ENCODE measurements at places on chromosomes 2 and 18.

DNA sequence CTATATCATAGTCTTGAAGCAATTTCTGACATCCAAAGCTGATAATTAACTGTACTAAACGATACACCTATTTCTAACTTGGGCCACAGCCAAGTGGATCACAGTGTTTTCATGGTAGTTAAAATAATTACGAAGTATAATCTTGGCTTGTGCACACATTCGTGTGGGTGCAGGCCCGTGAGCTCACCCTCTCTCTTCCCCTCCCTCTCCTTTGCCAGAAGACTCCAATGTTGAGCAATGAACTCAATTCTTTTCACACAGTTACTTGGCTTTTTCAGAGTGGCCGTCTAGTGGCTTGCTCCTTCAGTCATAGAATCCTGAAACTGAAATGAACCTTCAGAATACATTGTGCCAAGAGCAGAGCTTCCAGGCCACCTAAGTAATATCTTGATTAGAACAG lies 178.7 kb downstream of the NCKAP5 start:
- no peak for DNase-seq

DNA sequence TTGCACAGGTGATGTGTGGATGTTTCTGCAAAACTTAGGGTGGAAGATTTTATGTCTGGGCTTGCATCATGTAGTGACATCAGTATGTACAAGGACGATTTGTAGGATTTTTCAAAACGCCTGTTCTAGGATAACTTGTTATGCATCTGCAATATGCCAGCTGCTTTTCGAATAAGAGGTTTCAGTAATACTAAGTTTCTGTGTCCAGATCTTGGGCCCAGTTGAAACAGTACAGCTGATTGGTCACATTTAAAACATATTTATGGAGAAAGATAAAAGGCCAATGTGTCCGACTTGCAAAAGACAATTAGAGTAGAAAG lies 1.2 kb downstream of the PTPN4 start:
- no peak for DNase-seq

DNA sequence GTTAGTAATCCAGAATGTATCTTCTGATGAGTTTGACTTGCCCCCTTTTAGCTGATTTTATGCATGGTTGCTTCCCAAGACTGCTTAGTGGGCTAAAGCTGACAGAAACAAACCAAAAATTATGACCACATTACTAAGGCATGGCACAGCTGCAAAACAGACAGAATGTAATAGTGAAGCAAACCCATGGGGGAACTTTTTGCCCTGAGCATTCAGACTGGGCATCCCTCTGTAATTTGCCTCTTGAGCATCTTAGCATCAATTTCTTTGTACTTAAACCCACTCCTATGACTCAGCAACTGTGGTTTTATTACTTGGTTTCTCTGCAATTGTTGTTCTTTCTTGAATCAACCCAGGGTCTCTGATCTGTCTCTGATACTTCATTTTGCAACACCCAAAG lies 487.3 kb upstream of the DCC start:
- no peak for DNase-seq

DNA sequence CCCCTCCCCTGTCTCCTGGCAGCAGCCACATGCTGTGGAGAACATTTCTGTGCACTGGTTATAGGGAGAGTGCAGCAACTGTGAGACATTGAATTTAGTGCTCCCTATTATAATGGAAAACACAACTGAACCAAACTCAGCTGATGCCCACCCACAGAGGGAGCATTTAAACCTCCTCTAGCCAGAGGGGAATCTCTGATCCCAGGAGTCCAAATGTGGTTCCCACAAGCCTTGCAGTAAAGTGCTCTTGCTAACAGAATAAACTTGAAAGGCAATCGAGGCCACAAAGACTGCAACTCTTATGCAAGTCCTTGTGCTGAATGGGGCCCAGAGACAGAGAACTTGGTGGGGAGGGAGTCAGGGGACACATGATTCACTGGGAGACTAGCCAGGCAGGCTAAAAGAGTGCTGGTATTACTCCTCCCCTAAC lies 638.8 kb upstream of the VRK2 start:
- no peak for DNase-seq

DNA sequence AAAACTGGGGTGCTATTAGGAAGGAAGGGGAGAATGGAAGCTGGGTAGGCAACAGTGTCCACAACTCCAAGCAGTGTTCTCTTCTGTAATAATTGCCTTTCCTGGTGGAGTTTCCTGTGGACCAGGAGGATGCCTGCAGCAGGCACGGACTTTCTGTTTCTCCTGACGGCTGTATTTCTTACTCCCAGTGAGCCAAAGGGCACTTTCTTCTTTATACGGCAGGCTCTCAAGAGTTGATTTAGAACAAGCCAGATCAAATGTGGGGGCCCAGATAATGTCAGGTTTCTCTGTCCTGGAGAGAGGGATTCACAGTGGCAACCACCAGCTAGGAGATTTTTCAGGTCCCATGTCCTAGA lies 13.0 kb upstream of the PROC start:
- no peak for DNase-seq

GRCh38 chr2:36769106-36769505 lies 72.6 kb downstream of the VIT start:
- no peak for DNase-seq

- no peak for DNase-seq
These were observed 571.7 kb upstream of the FANCL start for GRCh38 chr2:58812771-58813344.

DNA sequence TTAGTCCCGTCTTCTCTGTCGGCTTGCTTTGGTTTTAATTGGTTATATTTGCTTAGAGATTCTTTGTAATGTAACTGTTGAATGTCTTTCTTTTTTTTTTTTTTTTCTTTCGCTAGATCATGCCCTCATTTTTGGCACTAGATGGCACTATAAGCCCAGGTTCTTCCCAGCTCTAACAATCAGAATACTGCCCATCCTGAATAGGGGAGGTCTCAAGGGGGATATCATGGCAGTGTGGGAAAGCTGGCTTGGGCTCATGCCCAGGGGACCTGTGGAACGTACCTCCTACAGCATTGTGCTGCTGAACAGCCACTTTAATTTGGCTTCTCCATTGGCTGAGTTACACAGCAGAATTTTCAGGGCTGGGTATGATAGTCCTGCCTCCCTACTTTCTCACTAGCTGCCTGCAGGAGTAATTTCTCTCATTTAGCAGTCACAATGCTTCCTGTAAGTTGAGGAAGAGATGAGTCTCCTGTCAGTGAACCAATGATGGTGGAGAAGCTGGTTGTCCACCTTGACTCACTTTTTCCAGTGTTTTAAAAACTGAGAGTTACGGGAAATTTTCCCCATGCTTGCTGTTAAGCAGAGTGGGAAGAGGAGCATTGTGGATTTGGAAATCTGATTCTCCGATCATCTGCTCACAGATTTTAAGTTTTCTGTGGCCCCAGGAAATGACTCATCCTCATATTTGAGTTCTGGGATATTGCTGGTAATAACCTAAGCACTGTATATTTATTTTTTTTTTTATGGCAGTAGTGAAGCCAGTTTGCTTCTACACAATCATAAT lies 47.2 kb downstream of the RAD51AP2 start:
- peak; percentile 23 for DNase-seq

DNA sequence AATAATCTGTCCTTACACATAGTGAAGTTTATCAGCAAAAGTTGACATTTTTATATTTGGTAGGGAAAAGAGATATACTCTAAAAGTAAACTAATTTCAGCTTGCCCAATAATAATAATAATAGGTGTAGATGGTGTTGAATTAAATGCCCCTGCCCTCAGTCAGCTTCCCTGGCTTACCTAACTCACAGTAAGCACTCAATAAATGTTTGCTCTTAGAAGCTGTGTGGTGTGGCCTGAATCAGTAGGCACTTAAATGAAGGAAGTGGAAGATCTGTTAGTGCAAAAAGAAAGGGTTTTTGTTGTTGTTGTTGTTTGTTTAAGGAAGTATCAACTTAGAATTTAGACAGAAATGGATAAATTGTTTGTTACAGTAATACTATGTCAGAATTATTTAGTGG lies 36.2 kb downstream of the EML4 start:
- DNase-seq = no peak

DNA sequence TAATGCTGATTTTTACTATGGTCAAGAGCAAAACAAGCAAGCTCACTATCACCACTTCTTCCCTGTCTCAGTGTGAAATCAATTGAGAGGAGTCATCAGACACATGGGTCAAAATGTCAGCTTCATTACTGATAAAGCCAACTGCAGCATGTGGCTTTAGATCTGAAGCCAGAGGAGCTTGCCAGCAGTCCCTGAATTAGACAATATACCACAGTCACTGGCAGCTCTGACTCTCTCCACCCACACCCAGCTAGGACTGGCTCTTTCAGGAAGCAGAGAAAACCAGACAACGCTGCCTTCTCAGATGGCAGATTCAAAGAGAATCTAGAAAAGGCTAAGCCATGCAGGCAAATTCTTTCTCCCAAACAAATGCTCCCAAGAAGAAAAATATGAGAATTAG lies 20.0 kb upstream of the ASB18 start:
- no peak for DNase-seq

- no peak for DNase-seq
These were observed 16.3 kb downstream of the SULT1C2 start for GRCh38 chr2:108304975-108305374.

GRCh38 chr18:34158881-34159690 lies 65.6 kb downstream of the NOL4 start:
- peak; percentile 28 for DNase-seq

GRCh38 chr2:142065156-142065555 lies 65.7 kb downstream of the LRP1B start:
- DNase-seq = no peak

DNA sequence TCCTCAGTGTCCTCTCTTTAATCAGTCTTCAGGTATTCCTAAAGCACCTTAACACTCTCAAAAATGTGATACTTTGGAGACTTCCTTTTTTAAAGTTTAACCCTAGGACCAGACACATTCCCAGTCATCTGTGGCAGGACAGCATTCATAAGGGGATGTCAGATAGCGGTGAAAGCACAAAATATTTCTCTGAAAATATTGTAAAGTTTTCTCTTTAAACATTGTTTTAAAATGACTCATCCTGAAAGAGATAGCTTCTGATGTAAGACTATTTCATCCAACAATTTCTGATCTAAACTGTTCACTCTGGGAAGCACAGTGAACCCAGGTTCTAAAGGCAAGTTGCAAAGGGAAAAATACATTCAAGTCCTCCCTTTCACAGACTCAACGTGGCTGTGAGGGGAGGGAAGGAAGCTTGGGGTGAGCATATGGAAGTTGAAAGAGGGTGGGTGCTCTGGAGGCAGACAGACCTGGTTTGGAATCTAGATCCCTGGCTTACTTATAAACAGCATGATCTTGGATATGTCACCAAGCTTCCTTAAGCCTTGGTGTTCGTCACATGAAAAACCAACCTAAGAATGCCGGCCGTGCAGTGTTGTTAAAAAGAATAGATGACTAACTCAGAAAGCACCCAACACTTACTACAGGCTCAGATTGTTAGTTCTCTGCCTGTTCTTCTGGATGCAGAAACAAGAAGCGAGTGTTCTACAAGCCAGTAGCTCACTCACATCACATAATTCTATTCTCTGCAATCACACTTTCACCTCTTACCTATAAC lies 12.1 kb downstream of the GALNT14 start:
- no peak for DNase-seq

- DNase-seq = no peak
These were observed 395.4 kb downstream of the EPHA4 start for GRCh38 chr2:221176667-221177066.
